ENCODE measurements at places on chromosomes 5 and 9.

DNA sequence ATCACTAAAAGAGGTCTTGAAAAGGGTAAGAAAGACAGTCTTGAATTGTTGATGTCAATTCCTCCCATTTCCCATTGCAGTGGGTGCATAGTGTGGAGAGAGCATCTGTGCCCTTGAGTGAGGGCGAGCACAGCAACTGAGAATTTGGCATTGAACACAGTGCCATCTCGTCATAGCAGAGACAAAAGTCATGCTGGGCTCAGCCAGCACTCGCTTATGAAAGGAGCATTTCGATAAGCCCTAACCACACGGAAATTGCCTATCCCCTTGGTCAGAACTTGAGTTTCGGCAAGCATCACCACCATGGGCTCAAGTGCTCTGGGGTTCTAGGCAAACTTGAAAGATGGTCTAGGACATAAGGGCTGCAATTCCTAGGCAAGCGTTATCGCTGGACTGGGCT lies 712.8 kb upstream of the CDH10 start:
- no peak for DNase-seq

DNA sequence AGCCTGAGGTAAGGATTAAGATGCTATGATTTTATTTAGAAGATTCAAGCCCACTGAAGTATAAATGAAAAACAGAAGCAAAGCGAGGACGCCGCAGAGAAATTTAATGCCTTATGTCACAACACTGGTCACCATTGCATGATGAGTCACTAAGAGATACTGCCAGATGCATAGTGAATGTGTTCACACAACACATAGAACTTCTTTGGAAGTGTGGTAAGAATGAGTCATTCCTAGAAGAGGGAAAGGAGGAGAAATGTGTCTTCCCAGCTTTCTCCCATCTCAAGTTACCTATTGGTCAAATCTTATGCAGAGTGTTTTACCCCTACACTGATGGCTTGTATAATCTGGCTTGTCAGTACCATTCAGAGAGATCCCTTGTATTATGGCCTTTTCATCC lies 465.3 kb upstream of the ARRDC3 start:
- peak; percentile 10 for DNase-seq

GRCh38 chr9:35482071-35482470 lies 7.8 kb upstream of the RUSC2 start:
- no peak for DNase-seq

GRCh38 chr9:117750401-117750800 lies 46.2 kb downstream of the TLR4 start:
- DNase-seq, result no peak

GRCh38 chr5:125894383-125894782 lies 528.8 kb upstream of the GRAMD2B start:
- DNase-seq, result no peak

DNA sequence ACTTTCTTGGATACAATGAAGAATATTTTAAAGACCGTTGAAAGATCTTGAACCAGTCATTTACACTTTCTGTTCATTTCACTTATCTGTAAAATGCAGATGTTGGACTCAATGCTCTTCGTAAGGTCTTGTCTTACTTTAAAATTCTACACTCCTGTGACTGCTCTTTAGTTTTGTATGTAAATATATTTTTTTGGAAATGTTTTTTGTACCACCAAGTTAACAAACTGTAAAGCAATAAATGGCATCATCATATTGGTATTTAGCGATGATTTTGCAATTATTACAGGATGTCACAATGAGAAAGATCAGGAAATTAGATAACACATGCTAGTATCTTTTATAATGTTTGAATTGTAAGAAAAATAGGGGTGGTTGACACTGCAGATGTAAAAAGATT lies 80.8 kb upstream of the GNAQ start:
- no peak for DNase-seq

DNA sequence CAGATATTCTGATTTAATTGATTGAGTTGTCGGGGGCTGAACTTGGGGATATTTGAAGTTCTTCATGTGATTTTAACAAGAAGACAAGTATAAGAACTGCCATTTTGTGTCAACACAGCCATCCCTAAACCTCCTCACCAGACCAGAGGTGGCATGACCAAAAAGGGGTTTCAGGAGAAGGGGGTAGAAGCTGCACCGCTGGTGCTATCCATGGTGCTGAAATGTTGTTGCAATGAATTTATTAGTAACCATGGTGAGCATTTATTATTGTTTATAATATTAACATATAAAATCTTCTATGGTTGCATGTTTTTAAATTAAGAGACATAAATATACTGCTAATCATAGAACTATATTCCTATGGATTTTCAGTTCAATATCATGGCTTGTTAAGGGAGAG lies 72.3 kb downstream of the GNA14 start:
- no peak for DNase-seq

DNA sequence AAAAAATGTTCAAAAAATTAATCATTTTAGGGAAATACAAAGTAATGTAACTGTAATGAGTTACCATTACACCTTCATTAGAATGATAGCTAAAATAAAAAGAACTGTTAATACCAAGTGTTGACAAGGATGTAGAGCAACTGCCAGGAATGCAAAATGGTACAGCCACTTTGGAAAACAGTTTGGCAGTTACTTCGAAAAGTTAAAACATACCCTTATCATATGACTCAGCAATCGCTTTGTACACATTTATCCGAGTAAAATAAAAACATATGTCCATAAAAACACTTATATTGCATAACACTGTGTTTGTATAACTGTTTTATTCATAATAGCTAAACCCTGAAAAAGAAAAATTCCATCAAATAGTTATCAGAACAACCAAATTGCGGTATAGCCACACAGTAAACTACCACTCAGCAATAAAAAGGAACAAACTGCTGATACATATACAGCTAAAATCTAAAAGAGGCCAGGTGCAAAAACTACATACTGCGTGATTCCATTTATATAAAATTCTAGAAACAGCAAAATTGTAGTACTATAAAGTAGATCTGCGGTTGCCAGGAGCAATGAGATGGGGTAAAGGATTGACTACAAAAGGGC lies 61.7 kb downstream of the RFX3 start:
- no peak for DNase-seq

DNA sequence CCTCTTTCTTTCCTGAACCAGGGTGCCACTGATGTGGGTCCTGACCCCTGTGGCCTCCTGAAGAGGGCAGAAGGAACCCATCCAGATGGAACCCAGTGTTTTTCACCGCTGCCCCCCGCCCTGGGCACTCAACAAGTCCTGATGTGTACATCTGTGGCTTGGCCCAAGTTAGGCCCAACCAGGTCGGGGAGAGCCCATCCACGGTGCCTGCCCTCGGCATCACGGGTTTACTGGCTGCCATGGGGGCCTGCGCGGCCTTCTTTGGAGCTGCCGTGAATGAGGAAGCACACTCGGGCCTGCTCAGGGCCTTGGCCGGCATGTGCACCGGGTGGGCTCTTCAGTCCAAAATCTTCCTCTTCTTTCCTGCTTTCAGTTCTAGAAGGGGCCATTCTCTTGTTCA lies 5.8 kb downstream of the ECSCR start:
- no peak for DNase-seq

DNA sequence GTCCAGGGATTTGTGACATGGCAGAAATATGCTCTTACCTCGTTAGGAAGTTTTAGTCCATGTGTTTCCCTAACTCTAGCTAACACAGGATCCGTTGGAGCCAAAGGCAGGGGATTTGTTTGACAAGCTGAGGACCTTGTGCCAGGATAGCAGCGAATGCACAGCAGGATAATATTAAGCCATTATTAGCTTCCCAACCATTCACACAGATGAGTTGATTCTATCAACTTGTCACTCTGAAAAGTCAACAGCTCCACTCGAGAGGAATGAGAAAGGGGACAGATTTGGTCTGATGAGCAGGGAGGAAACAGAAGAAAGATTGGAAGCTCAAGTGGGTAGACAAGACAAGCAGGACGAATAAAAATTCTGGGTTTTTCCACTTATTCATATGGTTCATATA lies 106.2 kb downstream of the FSTL4 start:
- no peak for DNase-seq

DNA sequence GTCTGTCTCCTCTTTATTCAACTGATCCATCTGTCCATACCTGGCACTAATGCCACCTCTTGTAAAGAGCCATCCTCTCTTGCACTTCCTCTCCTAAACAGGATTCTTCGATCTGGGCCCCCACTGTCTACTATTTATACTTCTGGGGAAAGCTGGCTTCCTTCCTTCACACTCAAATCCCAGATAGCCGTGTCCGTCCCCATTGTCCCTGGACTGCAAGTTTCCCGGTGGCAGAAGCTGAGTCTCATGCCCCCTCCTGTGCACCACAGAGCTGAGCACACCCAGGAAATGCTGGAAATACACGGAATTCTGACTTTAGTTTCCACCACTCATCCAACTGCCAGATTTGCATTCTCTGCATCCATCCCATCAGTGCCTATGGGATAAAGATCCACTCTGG lies 84.0 kb downstream of the MARCHF11 start:
- no peak for DNase-seq

DNA sequence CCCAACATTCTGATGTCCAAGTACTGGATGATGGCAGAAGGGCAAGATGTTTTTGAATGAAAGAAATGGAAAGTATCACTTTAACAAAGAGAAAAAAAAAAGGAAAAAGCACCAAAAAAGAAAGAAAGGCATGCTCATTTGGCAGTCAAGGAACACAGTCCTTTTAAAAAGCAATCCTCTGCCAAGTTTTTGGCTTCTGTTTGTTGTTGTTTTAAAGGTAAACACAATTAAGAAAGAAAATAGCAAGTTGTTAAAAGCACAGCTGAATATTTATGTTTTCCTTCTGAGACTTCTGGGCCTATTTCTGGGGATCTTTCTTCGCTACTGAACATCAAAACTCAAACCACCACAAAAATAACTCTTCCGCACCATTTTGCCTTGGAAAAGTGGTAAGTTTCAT lies 162.1 kb downstream of the TRPM3 start:
- DNase-seq, result no peak

DNA sequence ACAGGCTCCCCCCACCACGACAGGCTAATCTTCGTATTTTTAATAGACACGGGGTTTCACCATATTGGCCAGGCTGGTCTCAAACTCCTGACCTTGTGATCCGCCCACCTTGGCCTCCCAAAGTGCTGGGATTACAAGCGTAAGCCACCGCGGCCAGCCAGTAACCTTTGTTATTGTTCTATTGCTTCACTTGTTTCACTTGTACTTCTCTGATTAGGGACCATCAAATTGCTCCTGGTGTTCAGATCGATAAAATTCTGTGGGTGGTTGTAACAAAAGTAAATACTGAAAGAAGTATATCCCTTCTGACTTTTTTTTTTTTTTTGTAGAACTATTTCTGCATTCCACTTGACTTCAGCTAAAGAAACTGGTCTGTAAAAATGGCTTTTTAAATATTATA lies 445.5 kb upstream of the CDH10 start:
- no peak for DNase-seq

DNA sequence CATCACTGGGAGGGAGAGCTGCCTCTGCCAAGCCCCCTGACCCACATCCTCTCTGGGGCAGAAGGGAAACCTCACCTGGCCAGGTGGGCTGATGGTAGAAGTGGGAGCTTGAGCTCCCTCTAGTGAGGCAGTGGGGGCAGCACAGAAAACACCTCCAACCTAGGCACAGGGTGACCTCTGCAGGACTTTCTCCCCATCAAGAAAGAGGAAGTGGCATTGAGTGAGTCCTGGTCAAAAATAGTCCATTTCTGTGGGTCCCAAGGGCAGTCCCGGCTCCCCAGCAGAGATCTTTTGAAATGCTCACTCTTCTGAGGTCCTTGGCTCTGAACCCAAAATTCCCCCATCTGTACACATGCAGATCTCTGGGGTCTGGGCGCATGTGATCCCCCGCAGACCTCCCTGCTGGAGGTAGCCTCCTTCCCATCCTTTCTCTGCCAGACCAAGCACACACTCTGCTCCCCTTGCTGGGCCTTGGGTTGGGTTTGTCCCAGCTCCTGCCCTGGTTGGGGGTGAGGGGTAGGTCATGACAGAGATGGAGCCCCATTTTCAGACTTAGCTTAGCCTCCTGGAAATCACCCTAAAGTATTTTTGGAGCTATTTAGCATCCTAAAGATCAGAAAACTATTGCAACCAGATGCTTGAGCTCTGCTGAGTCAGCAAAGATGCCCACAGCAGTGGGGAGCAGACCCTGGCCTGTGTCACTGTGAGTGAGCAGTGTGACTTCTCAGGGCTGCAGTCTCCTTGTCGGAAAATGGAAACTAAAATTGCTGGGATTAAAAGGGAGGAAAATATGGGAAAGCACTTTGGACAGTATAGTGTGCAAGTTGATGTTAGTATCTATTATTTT lies 41.6 kb upstream of the LCP2 start:
- no peak for DNase-seq

DNA sequence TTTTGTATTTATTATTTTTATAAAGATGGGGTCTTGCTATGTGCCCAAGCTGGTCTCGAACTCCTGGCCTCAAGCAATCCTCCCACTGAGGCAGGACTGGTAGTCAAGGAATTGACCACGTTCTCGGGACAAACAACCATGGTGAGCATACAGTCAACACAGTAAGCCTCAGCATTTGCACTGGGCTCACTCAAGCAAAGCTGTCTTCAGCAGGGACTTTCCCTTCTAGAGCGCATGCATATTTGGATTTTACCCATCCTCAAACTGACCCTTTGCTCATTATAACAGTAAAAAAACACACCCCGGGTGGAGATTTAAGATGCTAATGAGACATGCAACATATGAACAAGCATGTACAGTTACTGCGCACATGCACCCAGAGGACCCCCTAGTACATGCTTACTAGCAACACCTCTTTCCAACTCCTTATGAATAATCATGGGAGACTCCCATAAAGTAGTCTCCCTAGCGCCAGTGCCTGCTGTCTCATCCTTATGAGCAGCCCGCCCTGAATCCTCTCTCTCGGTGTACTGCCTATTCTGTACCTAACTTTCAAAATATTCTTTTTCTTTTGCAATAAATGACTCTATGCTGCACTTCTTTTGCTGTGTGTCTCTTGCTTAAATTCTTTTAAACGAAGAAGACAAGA lies 41.5 kb downstream of the C5orf22 start:
- no peak for DNase-seq

GRCh38 chr9:123089040-123089439 lies 55.6 kb downstream of the GPR21 start:
- DNase-seq, result no peak

DNA sequence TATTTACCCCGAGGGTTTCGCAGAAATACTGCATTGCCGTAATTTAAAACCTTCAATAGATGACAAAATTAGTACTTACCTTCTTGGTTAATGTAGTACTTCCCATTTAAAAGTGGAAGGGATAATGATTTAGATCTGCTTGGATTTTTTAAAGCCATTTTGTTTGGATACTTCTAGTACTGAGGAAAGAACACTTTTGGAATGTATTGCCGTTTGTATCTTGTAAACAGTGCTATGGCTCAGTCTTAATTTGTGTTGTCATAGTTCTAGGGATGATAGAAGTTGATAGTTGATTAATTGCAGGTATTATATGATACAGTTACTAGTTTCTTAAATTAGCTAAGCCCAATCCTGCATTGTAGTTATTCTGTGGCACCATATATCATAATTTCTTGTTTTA lies 33.1 kb downstream of the TNPO1 start:
- DNase-seq, result no peak

All from GM03348 (cell line).